ENCODE measurements at places on chromosomes 1 and 21.

- DNase-seq: peak; percentile 46
These were observed 49.8 kb upstream of the SCAF4 start for GRCh38 chr21:31781737-31782136.

DNA sequence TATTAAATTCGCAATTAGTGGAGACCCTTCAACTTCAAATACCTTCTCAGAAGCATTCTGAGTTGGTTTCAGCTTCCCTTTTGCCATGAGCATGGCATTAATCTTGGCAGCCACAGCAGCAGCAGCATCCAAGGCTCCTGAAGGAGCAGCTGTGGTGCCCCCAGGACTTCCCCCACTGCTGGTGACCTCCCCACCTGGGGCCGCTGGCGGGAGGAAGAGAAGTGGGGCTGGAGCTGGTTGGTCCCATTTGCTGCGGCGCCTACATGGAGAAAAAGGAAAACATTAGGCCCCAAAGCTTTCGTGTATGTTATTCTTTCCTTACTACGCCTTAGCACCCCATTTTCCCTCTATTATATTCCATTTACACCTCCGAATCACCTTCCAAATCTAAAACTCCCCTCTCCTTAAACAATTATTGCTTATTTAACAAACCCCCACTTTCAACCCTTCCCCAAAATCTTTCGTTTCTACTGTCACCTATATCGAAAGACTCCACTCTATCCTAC, 569 bp downstream of the KHDC4 start:
- no peak for DNase-seq

DNA sequence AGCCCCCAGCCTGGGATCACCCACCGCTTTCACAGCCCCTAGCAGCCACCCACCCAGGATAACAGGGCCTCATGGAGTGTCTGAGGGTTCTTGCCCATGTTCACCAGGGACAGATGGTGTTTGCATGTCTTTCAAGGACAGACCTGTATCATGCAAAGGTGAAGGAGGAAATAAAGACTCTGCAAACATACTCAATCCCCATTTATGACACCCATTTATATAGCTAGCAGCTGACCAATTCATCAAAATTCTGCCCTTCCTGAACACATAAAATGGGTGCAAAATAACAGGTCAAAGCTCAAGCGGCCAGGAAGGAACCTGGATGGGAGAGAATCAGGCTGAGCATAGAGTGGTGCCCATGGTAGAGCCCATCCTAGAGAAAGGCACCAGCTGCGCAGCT, 32.8 kb upstream of the LYPD8 start:
- DNase-seq: no peak

- DNase-seq: peak; percentile 18
These were observed 173.8 kb downstream of the RASAL2 start for GRCh38 chr1:178267646-178268094.

DNA sequence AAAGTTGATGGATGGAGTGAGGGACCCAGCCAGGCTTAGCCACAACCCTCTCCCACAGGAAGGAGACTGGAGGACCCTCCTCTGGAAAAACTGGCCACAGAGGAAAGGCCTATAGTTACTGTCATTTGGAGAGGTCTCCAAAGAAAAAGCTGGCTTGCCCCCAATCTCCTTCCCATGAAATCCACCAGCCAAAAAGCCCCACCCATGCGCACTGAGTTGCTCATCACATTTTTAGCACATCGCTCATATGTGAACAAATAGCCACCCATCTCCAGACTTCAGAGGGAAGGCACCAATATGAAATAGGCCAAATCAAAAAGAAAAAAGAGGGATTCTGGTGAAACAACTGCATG, 36.9 kb upstream of the QSOX1 start:
- peak; percentile 40 for DNase-seq

GRCh38 chr1:229380536-229381160, 37.8 kb upstream of the CCSAP start:
- no peak for DNase-seq

DNA sequence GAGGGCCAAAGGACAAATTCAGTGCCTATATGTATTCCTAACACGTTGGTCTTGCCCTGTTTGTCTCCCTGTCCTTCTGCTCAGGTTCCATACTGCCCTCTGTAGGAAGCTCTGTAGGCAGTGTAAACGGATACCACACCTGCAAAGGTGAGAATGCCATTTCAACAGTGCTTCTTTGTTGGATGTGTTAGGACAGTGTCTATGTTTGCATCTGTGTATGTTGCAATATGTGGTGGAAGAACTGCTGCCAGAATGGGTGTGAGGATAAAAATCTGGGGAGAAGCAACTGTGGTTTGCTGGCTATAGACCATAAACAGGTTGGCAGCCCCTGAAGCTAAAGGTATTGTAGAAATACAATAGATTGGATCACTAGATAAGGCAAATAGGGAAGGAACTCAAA, 113.1 kb upstream of the BMP8A start:
- no peak for DNase-seq

DNA sequence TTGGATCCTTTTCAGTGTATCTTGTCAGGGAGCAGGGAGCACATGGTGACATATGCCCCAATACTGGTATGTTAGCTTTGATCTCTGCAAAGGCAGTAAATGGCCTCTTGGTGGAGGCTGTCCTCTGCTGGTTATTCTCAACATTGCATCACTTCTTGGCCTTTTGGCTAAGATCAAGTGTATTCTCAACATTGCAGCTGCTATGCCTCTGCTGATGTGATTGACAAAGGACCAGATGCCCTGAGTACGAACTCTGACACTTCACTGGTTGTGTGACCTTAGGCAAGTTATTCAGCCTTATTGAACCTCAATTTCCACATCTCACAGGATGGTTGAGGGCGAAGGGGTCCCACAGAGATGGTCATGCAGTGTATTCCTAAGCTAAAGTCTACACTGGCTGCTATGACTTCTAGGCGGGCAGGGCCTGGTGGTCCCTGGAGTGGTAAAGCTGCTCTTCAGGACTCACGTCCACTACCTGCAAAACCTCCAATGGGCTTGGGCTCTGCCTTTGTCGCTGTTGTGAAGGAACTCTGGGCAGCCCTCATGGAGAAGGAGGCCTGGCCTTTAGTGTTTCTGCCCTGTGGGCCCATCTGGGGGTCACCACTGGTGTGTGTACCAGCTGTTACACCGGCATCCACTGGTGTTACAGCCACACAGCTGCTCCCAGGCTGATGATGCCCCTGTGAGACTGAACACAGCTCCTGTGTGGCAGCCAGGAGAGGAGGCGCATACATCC, 64.8 kb downstream of the DNTTIP2 start:
- DNase-seq: no peak

- DNase-seq: no peak
These were observed 600.7 kb upstream of the USP24 start for GRCh38 chr1:55815745-55816455.
